Activated gamma-delta T cell treated with anti-CD3 and anti-CD28 coated beads, Interleukin-2, amount 50 U/mL, for 16 hours (primary cell): ENCODE measurements at places on chromosomes 13 and 19.

- DNase-seq, result no peak
These were observed 17.6 kb downstream of the KDM4B start for GRCh38 chr19:4986471-4986891.

GRCh38 chr19:51185069-51185867, 39.6 kb upstream of the CD33 start:
- DNase-seq, result no peak

- DNase-seq, result no peak
These were observed 21.0 kb downstream of the DHX34 start for GRCh38 chr19:47370045-47370611.

GRCh38 chr19:49929121-49929610, at the start of the genes ATF5 and NUP62:
ATF5 (plus strand) TSS chr19:49929205; CDS start chr19:49930851, 1,646 bp downstream.
NUP62 (minus strand) TSS chr19:49929504; CDS start chr19:49909807, 19,697 bp downstream.
- peak; percentile 89 for DNase-seq

- no peak for DNase-seq
These were observed 226.6 kb upstream of the MAB21L1 start for GRCh38 chr13:35703061-35703460.

DNA sequence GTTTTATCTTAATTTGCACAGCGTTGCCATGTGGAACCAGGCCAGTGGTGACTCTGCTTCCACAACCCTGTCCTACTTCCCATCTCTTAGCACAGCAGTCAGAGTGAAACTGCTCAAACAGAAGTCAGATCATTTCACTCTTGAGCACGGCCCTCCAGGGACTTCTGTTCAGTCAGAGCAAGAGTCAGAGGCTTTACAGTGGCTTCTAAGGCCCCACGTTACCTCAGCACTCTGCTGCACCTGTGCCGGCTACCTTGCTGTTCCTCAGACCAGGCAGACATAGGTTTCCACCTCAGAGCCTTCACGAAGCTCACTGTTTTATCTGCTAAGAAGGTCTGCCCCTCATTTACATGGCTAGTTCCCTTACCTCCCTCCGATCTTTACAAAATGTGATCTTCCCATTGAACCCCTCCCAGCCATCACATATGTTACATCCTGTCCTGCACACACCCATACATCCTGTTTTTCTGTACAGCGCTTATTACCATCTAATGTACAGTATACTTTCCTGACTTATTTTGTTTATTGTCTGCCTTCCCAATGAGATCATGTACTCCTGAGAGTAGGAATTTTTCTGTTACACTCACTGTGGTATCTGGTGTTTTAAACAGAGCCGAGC, 41.6 kb downstream of the TM9SF2 start:
- no peak for DNase-seq

GRCh38 chr13:53014495-53015443, 13.8 kb upstream of the OLFM4 start:
- DNase-seq, result no peak

DNA sequence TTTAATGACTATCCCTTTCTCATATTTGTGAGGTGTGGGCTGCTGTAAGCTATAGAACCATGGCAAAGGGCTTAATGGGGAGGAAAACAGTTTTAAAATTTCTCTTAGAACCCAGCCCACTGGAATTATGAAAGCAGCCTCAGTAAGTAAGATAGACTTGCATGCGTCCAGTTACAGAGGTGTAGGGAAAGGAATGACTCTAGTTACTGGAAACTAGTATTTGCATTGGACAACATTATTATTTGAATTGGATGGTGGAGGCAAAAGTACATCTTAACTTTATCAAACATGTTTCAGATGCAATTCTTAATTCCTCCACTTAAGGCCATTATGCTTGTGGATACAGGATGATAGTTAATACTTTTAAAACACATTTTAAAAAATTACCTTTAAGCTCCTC, 292.9 kb downstream of the SPRY2 start:
- DNase-seq, result no peak

DNA sequence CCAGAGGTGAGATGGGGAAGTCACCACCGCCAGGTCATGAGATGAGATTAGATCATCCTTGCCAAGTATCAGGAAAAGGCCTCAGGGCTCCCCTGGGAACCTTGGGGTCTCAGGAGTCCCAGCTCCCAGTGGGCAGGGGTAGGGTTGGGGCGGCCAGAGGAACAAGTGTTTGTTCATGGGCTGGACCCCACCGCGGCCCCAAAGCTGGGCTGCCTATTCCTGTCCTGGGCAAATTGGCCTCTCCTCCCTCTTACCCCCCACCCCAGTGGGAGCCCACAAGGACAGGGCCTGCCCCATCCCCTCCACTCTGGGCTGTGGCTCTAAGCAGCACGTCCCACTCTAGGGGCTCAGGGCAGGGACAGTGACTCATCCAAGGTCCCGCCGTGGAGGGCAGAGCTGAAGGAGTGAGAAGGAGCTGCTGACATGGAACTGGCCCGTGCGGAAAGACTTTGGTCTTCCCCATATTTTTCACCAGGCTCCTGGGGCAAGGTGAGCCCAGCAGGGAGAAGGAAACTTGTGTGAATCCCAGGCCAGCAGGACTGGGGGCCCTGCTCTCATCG, 4.0 kb upstream of the HCN2 start:
- DNase-seq, result no peak

- DNase-seq, result no peak
These were observed 77.0 kb downstream of the KDM4B start for GRCh38 chr19:5045956-5046338.

- DNase-seq, result no peak
These were observed 5.6 kb downstream of the KMT5C start for GRCh38 chr19:55345101-55345817.

GRCh38 chr13:98216711-98217285, 39.7 kb upstream of the RNF113B start:
- DNase-seq, result no peak

- no peak for DNase-seq
These were observed 667.1 kb downstream of the PCDH9 start for GRCh38 chr13:66563076-66563475.

DNA sequence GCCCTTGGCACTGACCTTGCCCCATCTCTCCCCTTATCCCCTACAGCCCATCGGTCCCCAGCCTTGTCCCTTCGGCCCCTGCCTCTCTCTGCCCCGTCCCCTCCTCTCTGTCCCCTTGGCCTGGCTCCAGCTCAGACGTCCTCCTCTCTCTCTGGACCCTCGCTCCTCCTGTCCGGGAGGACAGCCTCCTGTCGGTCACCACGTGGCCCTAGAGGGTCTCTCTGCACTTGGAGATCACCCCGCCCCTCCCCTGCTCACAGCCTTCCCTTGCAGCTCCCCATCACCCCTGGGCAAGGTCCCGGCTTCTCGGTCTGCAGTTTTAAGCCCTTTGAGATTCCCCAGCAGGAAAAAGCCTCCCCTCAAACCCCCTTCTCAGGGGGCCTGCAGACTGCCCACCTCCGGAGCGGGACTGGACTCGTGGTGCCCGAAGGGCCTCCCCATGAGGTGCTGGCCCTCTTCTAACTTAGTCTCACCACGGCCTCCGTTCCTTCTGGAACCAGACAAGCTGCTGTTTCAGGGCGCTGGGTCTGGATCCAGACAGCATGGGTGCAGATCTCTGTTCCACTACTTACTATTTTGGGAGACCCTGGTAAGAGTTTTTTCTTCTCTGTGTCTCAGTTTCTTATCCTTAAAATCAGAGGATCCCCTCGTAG, 3.3 kb upstream of the KLK15 start:
- DNase-seq, result no peak

DNA sequence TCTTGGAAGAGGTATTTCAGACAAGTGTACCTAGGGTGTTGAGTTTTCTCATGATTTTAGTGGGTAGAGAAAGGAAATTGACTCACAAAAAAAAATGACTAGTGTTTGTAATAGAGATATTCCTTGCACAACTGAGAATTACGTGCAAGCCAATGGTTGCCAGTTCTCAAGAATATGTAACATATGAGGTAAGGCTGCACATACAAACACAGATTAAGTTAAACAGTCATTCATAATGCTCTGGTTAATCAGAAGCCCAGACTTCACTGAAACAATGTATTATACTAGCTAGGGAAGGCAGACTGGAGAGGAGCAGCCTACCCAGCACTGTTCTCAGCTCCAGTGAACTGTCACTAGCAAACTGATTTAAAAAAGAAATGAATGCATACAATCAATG, 418.3 kb downstream of the DIAPH3 start:
- DNase-seq, result no peak

GRCh38 chr13:98109226-98109853, 33.6 kb upstream of the FARP1 start:
- DNase-seq, result no peak

DNA sequence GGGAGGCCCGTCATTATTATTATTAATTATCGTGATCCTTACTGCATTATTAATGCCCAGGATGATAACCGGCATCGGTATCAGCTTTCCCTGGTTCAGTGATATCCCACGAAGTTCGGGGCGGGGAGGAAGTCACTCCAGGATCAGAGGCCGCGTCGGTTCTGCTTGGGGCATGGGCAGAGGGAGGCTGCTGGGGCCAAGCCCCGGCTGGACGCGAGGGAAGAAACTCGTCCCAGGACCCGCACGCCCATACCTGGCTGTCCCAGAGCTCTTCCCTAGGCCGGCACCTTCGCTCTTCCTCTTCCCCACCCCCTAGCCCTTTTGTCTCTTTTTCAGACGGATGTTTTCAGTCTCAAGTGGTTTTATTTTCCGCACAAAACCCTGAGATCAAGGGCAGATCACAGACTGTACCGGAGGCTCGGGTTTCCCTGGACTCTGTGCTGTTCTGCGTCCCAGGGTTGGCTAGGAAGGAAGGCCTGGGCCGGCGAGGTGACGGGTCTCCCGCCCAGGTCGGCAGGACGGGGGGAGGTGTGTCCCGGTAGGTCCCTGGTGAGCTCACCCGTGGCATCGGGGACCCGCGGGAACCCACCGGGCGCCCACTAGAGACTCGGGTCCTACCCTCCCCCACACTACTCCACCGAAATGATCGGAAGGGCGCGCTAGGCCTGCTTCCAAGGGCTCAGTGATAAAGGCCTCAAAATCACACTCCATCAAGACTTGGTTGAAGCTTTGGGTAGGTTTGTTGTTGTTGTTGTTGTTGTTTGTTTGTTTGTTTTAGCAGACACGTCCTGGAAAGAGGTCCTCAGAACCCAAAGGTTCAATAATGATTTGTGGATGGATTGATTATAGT, 7.9 kb downstream of the ZIC2 start:
- no peak for DNase-seq
